ENCODE measurements at places on chromosomes 6 and 20.
A peak's percentile ranks its signal among the peaks of the same experiment; 100 is the strongest.

GRCh38 chr6:143970456-143971218 lies 37.4 kb downstream of the PLAGL1 start:
- DNase-seq = no peak

DNA sequence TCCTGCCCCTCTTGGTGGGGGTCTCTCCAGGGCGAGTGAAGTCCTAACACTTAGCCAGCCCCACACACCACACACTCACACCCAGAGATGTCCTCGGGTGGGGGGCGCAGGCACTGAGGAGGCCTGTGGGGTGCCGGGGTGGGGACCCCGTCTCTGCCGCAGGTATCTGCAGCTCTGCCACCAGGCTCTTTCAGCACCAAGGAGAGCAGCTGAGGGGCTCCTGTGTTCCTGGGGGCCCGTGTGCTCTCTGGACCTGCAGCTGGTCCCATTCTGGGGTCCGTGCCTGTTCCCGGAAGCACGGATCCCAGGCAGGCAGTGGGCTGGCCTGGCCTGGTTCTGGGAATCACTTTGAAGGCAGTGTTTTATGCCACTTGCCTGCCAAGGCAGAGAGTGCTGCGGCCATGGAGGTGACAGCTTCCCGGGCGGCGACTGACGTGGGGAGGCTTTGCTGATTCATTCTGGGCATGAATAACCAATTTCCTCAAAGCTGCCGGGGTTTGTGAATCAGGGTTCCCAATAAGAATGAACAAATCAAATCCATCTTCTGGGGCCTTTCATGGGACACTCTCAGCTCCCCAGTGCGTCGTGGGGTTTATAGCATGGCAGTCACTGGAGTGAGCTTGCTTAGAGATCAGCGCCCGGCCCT lies 54.4 kb upstream of the SLCO4A1 start:
- no peak for DNase-seq

- DNase-seq = no peak
These were observed 372 bp downstream of the KIAA0408 start for GRCh38 chr6:127458817-127459216.

DNA sequence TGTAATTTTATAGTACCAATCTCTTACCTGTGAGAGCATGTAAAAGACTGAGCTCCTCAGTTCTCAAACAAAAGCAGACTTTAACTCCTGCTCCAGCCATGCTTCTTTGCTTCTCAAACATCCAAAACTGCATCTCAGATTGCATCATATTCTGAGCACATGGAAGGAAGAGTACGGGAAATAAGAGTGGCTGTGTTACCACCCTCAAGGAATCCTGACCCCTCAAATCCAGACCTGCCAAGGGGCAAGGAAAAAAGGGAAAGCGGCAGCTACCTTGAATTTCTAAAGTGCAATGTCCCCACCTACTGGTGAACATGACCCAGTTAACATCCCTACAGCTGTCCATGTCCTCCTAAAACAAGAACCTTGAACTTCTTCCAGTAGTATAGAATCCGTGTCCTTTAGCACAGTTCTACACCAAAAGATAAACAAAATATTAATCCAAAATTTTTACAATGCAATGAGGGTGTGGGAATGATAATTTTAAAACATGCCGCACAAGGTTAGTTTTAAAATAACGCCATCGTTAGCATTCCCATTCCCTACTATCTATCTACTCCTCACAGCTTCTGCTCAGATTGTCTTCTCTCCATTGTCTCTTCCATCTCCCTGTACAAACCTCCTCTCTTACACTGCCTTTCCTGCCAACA lies 34.1 kb upstream of the HLA-DQB1 start:
- DNase-seq = no peak

- peak; percentile 58 for DNase-seq
These were observed 50.8 kb downstream of the PREX1 start for GRCh38 chr20:48777005-48777404.

GRCh38 chr20:58870293-58871014 lies 17.9 kb downstream of the GNAS start:
- no peak for DNase-seq

DNA sequence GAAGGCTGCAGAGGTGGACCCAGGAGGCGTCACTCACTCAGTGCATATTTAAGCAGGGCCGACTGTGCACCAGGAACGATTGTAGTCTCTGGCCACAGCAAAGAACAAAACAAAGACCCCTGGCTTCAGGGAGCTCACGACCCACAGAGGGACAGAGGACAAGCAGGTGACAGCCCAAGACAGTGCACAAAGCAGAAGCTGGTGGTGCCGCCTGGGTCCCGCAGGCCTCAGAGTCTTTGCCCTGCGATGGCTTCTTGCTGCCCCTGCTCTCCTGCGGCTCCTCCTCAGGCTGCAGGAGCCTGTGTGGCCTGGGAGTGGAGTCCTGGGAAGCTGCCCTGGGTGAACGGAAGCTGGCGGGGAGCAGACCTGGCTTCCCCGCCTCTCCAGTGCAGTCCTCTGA lies 300.0 kb downstream of the PREX1 start:
- no peak for DNase-seq

DNA sequence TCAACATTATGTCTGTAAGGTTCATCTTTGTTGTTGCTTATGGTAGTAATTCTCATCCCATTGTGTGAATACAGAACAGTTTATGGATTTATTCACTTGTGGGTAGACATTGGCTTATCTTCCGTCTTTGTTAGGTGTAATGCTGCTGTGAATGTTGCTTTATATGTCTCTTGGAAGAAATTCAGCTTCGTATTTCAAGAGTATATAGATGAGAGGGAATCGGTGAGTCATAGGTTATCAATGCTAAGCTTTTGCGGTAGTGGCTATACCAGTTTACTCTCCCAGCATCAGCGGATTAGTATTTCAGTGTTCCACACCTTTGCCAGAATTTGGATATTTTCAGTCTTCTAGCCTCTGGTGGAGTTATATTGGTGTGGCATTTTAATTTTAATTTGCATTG lies 77.8 kb downstream of the ZFAND3 start:
- DNase-seq = no peak

DNA sequence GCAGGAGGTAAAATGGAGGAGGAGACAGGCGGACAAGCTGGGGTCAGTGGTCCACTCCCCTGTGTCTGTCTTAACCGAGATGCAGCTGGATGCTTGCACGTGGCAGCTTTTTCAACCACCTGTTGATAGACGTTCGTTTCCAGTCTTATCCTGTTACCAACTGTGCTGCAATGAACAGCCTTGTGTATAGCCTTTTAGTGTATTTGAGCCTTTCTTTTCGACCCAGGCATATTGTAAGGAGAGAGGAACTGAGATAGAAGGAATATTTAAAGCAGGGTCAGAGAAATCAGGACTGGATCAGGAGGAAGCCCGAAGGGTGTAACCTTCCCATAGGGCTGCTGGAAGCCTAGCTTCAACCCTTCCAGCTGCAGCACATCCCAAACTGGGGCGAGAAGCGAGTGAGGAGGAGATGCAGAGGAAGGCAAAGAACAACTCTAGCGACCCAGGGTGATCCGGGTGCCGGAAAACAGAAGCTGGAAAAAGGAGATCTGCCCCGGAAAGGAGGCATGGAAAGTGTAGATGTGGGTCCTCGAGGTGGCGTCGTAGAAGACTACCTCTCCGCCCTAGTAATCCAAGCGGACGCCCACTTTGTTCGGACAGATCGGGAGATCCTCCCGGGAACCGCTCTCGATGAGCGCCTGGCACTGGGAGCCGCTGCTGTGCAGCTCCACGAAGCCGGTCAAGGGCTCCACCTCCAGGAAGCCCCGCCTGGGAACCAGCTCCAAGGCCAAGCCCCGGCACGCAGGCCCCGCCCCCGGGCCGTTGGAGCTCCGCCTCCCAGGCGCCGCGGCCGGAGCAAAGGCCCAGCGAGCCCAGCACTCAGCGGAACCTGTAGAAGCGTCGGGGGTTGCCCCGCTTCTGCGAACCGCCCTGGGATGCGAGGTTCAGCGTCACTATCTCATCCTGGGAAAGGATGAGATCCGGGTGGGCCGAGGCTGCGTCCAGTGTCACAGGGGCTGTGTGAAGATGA lies 11.2 kb downstream of the TRIM31 start:
- peak; percentile 82 for DNase-seq

DNA sequence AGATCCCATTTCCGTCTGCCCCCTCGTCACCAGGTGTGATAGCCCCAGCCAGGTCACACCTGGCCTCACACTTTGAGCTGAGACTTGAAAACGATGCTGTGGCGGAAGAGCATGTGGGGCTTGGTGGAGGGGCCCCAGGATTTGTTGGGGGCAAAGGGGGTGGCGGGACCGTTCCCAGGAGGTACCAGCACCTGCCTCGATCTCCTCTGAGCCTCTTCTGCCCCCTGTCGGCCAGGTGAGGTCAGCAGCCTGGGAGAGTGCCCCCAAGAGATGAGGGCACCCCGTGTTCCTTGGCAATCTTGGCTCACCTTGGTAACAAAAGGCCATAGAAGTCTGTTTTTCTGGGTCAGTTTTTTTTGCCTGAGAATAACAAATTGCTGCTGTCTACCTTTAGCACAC lies 25.4 kb downstream of the SPATA2 start:
- no peak for DNase-seq

- DNase-seq = no peak
These were observed 17.4 kb downstream of the TBC1D20 start for GRCh38 chr20:444862-445426.

GRCh38 chr6:115885636-115886366 lies 174.9 kb downstream of the FRK start:
- no peak for DNase-seq

DNA sequence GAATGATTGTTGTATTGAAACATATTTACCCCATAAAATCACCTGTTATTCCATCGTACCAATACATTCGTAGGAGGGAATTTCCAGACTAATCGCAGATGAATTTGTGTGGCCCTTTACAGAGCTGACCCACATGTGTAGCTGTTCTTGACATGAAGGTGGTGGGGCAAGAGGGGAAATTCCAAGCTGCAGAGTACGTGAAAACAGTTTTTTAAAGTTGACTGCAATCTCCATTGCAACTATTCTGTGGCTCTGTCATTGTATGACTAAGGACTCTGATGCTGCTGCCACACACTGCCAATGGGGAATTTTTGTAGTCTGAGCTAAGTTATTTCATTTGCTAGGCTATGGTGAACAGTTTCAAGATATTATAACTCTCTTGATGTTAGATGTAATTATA lies 46.4 kb upstream of the ADTRP start:
- no peak for DNase-seq

- no peak for DNase-seq
These were observed 10.6 kb upstream of the IL17F start for GRCh38 chr6:52254731-52255378.

GRCh38 chr6:21828704-21829103 lies 235.2 kb downstream of the SOX4 start:
- DNase-seq = no peak

DNA sequence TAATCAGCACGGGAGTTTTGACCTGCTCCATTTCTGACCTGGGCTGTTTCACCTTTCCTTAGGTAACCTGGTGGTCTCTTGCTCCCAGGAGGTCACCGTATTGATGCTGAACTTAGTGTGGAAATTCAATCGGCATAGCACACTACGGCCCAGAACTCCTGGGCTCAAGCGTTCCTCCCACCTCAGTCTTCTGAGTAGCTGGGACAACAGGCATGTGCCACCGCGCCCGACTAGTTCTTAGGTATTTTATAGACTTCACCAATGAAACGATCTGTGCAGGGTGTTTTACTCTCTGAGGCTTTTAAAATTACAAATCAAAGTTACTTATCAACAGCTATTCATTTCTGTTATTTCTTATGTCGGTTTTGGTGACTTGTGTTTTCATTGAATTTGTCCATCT lies 42.1 kb downstream of the ATG5 start:
- no peak for DNase-seq

DNA sequence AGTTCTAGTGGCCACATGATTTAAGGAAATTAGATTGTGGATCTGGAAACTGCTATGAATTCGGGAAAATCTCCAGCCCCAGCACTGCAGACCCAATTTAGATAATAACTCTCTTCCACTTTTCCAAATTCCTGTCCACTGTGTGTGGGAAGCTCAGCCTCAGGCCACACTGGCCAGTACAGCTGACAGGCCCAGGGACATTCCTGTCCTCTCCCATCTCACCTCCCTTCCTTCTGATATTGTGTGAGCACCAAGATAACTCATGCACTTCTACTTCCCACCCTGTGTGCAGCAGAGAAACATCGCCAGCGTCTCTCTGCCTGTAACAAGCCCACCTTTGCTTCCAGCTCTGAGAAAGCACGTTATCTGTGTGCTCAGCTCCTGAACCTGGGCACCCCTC lies 145.1 kb upstream of the RREB1 start:
- DNase-seq = no peak

GRCh38 chr6:53070806-53071205 lies 5.6 kb downstream of the FBXO9 start:
- no peak for DNase-seq

GRCh38 chr20:56566621-56567020 lies 33.6 kb downstream of the FAM209B start:
- DNase-seq = no peak

DNA sequence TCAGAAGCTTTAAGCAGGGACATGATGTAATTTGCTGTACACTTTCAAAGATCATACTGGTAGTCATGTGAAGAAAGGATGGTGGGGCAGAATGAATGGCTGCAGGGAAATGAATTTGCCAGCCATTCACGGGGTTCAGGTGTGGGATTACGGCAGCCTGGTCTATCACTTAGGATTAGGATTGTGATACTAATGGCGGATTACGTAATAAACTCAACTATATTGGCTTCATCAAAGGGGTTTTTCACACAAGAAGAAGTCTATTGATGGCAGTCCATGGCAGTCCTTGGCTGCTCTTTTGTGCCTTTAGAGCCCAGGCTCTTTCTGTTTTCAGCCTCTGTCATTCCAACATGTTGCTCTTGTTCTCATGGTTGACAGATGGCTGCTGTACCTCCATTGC lies 12.6 kb upstream of the EEF1E1 start:
- DNase-seq = no peak

DNA sequence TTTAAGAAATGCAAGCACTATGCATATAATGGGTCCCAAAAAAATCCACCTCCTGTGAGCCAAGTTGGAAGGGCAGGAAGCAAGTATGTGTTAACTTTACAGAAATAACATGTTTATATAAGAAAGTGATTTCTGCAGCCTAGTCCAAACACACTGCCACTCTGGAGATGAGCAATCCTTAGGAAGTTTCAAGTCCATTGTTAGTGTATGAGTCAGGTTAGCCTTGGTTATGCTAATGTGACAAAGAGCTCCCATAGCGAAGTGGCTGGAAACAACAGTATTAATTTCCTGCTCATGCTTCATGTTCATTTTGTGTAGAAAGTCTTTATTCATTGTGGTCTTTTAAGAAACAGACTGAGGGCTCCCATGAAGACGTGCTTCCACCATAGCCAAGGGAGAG lies 121.4 kb downstream of the TBXT start:
- DNase-seq = no peak

GRCh38 chr6:28794175-28795002 lies 129.4 kb downstream of the TRIM27 start:
- no peak for DNase-seq

DNA sequence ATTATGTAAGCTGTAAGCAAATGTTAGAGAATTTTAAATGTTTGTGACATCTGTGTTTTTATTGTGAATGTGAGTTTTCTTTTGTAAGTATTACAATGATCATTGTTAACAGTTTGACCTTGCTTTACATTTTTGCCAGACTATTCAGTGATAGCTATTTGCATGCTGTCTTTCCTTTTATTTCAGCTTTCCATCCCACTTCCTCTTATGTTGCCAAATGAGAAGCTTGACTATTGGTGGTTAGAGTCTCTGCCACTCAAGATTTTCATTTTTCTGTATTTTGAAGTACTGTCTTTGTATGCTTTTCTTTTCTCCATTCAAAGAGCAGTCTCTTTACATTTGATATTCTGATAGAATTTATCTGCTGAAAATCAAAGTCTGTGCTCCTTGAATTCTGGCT lies 104.1 kb downstream of the PRIM2 start:
- no peak for DNase-seq
